ENCODE measurements at places on chromosomes 12 and 14. TPM values are rescaled to one million over a fixed set of nuclear protein-coding genes. Genes with fewer than 3 reads are reported as not detected.

- no peaks in the 10 kb centered on the region for H3K27me3 ChIP-seq
- H3K36me3 ChIP-seq: no peaks in the 10 kb centered on the region
- H3K4me3 ChIP-seq: no peak overlapping the region
- DNase-seq: no peak
- H3K4me1 ChIP-seq: peaks cover 3% of the 10 kb centered on the region
Observed at GRCh38 chr14:81176241-81176640, 44.5 kb downstream of the GTF2A1 start.

Gene SLC6A12
- polyA plus RNA-seq: 45.6 TPM

GRCh38 chr14:44283836-44284235 lies 223.2 kb downstream of the FSCB start:
- H3K27me3 ChIP-seq: no peaks in the 10 kb centered on the region
- H3K27ac ChIP-seq: no peak overlapping the region
- H3K36me3 ChIP-seq: no peaks in the 10 kb centered on the region

DNA sequence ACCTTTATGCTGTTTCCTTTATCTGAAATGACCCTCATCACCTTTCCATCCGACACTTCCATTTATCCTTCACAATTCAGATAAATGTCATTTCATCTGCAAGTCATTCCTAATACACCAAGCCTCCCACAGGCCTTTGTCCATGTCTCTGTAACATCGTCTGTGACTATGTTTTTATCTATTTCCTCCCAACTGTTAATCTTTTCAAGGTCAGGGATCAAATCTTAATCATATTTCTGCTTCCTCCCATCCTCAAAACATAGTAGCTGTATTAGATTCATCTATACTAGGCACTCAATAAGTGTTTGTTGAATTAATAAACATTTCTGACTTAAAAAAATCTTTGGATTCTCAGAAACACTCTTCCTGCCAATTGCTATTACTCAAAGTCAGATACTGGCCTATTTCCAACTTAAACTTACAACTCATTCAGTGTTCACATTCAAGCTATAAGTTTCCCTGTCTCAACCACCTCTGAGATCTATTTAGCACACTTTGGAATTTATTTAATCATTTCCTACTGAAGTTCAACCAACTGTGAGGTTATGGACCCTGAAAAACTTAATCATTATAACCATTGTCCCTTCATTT lies 100.2 kb upstream of the ALX1 start:
- no peak overlapping the region for H3K27ac ChIP-seq
- H3K27me3 ChIP-seq: no peaks in the 10 kb centered on the region
- peaks cover 4% of the 10 kb centered on the region for H3K4me1 ChIP-seq
- no peak overlapping the region for H3K4me3 ChIP-seq
- H3K36me3 ChIP-seq: no peaks in the 10 kb centered on the region

DNA sequence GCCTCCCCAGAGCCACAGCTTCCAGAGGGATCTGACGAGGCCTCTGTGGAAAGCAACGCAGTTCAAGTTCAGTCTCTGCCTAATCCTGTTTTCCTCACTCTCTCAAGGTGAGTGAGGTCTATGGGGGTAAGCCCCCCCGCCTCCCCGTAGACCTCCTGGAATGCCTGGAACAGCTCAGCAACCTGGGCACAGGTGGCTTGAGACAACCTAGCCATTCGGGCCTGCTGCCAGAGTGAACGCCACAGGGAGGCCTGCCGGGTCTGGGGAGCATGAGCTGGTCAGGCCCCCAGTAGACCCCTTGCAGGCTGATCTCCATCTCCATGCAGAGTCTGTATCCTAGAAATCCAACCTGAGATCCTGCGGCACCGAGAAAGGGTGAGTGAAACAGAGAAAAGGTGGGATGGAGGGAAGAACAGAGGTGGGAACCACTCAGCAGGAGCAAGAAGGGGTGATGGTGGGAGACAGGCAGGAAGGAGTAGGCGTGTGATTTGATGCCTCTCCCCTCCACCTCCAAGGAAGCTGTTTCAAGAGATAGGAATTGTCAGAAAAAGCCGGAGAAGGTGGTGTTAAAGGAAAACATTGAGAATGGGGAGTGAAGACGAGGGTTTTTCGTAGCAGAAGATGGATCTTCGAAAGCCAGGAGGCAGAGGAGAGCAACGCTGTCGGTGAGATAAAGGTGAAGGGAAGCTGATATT lies 123.1 kb upstream of the PRMT8 start:
- peaks cover 5% of the 10 kb centered on the region for H3K27me3 ChIP-seq
- H3K36me3 ChIP-seq: no peaks in the 10 kb centered on the region
- no peak overlapping the region for H3K27ac ChIP-seq
- H3K4me3 ChIP-seq: no peak overlapping the region
- H3K4me1 ChIP-seq: peaks cover 5% of the 10 kb centered on the region

Gene CCDC198
- 114 TPM for polyA plus RNA-seq

DNA sequence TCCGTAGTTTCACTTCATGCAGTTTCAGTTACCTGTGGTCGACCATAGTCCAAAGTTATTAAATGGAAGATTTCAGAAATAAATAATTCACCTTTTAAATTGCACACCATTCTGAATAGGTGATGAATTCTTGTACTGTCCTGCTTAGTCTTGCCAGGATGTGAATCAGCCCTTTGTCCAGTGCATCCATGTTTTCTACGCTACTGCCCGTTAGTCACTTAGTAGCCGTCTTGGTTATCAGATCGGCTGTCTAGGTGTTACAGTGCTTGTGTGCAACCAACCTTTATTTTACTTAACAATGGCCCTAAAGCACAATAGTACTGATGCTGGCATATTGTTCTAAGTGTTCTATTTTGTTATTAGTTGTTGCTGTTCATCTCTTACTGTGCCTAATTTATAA lies 146.7 kb downstream of the ACSS3 start:
- no peak overlapping the region for H3K4me3 ChIP-seq
- no peak for DNase-seq
- no peaks in the 10 kb centered on the region for H3K4me1 ChIP-seq

Gene LRRK2
- polyA plus RNA-seq: 8.6 TPM

Gene MSRB3
- polyA plus RNA-seq: 10.3 TPM

- H3K36me3 ChIP-seq: peaks cover 2% of the 10 kb centered on the region
- H3K27ac ChIP-seq: no peak overlapping the region
- DNase-seq: no peak
- H3K27me3 ChIP-seq: no peaks in the 10 kb centered on the region
- no peaks in the 10 kb centered on the region for H3K4me1 ChIP-seq
- no peak overlapping the region for H3K4me3 ChIP-seq
Observed at GRCh38 chr12:247271-247670, 15.4 kb downstream of the SLC6A13 start.

- no peak overlapping the region for H3K27ac ChIP-seq
- DNase-seq: no peak
- H3K27me3 ChIP-seq: no peaks in the 10 kb centered on the region
- H3K36me3 ChIP-seq: no peaks in the 10 kb centered on the region
- no peak overlapping the region for H3K4me3 ChIP-seq
Observed at GRCh38 chr12:87233671-87234070, 795.5 kb downstream of the C12orf50 start.

Gene DBX2
- polyA plus RNA-seq: not detected

DNA sequence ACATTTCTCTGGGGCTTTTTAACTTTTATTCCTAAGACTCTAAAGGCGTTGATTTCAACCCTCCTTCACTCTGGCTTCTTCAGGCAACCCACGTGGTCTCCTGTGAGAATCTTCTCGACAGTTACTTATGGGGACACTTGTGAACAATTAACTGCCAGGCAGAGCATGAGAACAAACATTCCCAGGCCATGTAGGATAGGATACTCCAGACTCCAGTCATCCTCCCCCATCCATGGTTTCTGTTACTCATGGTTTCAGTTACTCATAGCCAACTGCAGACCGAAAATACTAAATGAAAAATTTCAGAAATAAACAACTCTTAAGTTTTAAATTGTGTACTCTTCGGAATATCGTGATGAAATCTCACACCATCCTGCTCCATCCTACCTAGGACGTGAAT lies 19.5 kb downstream of the GPR68 start:
- H3K36me3 ChIP-seq: peaks cover 2% of the 10 kb centered on the region
- no peak overlapping the region for H3K27ac ChIP-seq

GRCh38 chr12:19035536-19035935 lies 94.0 kb upstream of the PLEKHA5 start:
- H3K4me3 ChIP-seq: no peak overlapping the region
- no peaks in the 10 kb centered on the region for H3K4me1 ChIP-seq
- no peaks in the 10 kb centered on the region for H3K36me3 ChIP-seq
- no peaks in the 10 kb centered on the region for H3K27me3 ChIP-seq

Gene TAS2R43
- polyA plus RNA-seq: not detected

DNA sequence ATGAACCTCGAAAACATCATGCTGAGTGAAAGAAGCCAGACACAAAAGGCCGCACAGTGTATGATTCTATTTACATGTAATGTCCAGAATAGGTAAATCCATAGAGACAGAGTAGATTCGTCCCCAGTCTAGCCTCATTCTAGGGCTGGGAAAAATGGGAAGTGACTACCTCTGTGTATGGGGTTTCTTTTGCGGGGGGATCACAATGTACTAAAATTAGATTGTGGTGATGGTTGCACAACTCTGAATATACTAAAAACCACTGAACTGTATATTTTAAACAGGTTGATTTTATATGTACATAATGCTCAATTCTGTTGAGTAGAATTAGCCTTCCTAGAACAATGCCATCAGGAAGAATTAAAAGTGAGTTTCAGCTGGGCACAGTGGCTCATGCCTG lies 6.3 kb upstream of the RILPL2 start:
- H3K4me3 ChIP-seq: no peak overlapping the region
- no peaks in the 10 kb centered on the region for H3K36me3 ChIP-seq
- no peak overlapping the region for H3K27ac ChIP-seq
- no peaks in the 10 kb centered on the region for H3K27me3 ChIP-seq

Gene TC2N
- 5.8 TPM for polyA plus RNA-seq

Gene CD27
- polyA plus RNA-seq: not detected

Gene MFAP5
- 0.52 TPM for polyA plus RNA-seq

DNA sequence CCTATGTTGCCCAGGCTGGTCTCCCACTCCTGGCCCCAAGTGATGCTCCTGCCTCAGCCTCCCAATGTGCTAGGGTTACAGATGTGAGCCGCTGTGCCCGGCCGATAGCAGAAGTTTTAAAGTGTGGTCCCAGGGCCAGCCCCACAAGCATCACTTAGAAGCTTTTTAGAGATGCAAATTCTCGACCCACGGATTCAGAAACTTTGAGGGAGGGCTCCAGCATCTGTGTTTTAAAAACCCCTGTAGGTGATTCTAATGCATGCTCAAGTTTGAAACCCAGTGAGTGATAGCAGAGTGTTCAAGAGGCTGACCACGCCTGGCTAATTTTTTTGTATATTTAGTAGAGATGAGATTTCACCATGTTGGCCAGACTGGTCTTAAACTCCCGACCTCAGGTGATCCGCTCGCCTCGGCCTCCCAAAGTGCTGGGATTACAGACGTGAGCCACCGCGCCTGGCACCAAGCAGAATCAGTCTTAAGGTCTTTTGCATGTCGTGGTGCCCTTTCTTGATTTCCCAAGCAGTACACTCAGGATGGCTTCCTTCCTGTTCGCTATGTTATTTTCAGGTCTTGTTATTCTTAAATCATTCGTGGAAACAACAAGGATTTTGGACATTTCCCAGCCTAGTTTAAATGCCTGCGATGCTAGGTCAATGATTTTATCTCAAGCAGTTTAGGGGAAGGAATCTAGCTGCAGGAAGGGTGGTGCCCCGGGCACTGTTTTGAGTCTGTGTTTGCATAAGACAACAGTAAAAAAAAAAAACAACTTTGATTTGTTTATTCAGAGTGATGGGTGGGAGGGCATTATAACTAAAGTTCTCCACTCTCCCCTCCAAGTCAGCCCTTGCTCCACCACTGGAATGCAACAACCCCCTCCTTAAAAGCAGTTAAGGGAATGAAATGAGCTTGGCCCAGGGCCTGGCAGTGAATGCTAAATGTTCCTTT lies 9.2 kb upstream of the RILPL2 start:
- no peaks in the 10 kb centered on the region for H3K27me3 ChIP-seq
- H3K4me3 ChIP-seq: no peak overlapping the region
- no peaks in the 10 kb centered on the region for H3K36me3 ChIP-seq
- H3K4me1 ChIP-seq: peaks cover 5% of the 10 kb centered on the region

GRCh38 chr12:110686294-110686903 lies 2.5 kb downstream of the HVCN1 start:
- DNase-seq: no peak
- H3K4me3 ChIP-seq: no peak overlapping the region
- no peaks in the 10 kb centered on the region for H3K4me1 ChIP-seq

GRCh38 chr14:73058922-73059673 lies 764 bp downstream of the RBM25 start:
- no peaks in the 10 kb centered on the region for H3K36me3 ChIP-seq
- no peaks in the 10 kb centered on the region for H3K27me3 ChIP-seq
- DNase-seq: no peak
- peaks cover 3% of the 10 kb centered on the region for H3K4me1 ChIP-seq
- H3K27ac ChIP-seq: peak overlapping the region; percentile 95

Gene USP44
- polyA plus RNA-seq: 0.52 TPM

Gene RTL1
- polyA plus RNA-seq: not detected

Gene LGMN
- 200 TPM for polyA plus RNA-seq

DNA sequence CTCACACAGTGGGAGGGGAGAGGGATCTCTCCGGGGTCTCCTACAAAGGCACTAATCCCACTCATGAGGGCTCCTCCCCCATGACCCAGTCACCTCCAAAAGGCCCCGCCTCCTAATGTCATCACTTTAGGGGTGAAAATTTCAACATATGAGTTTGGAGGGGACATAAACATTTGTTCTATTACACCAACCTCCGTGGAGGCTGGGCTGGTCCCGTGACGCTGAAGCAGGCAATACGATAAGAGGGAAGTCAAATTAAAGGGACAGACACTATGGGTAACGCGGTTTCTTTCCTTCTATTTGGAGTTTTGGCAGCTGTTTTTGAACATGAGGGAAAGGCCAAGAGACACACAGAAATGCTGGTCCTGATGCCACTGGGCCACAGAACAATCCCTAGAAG lies 175.7 kb upstream of the VASH1 start:
- no peak overlapping the region for H3K4me3 ChIP-seq
- H3K27ac ChIP-seq: no peak overlapping the region
- no peak for DNase-seq
- no peaks in the 10 kb centered on the region for H3K27me3 ChIP-seq
- H3K36me3 ChIP-seq: no peaks in the 10 kb centered on the region

Gene NCKAP5L
- polyA plus RNA-seq: 7.2 TPM

DNA sequence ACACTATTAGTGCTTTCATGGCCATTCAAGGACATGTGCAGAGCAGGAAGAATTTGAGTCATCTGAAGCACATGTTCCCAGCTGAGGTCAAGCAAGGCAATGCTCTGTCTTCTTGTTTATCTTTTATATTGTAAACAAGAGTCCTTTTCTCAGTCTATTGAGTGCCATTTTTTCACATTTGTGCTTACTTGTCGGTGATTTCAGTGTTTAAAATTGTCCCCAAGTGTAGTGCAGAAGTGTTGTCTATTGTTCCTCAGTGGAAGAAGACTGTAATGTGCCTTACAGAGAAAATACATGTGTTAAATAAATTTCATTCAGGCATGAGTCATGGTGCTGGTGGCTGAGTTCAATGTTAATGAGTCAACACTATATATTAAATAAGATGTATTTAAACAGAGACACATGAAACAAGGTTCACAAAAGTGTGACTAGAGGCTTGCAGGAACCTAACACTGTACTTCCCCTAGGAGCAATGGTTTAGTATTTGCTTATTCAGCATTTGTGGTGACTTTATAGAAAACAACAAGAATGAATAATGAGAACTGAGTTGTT lies 391.1 kb downstream of the LRIG3 start:
- no peak for DNase-seq
- H3K27me3 ChIP-seq: no peaks in the 10 kb centered on the region
- H3K4me3 ChIP-seq: no peak overlapping the region
- H3K36me3 ChIP-seq: no peaks in the 10 kb centered on the region
- H3K4me1 ChIP-seq: no peaks in the 10 kb centered on the region
- H3K27ac ChIP-seq: no peak overlapping the region

- no peaks in the 10 kb centered on the region for H3K27me3 ChIP-seq
- DNase-seq: no peak
- no peaks in the 10 kb centered on the region for H3K36me3 ChIP-seq
- no peak overlapping the region for H3K27ac ChIP-seq
- H3K4me1 ChIP-seq: peaks cover 7% of the 10 kb centered on the region
Observed at GRCh38 chr12:27614386-27614785, 81.9 kb upstream of the REP15 start.

Measured in kidney (tissue), 22 donors.